ENCODE measurements at places on chromosomes 3 and 15. TPM values are rescaled to one million over a fixed set of nuclear protein-coding genes. Genes with fewer than 3 reads are reported as not detected.

The LRRIQ4 gene
- not detected for total RNA-seq

The MORC1 gene
- total RNA-seq = 0.12 TPM

The GNAT1 gene
- not detected for total RNA-seq

The CADM2 gene
- 0.06 TPM for total RNA-seq

- DNase-seq = no peak
These were observed 194.7 kb downstream of the NEK10 start for GRCh38 chr3:27174530-27174929.

- no peak for DNase-seq
These were observed 1108.3 kb downstream of the TBL1XR1 start for GRCh38 chr3:176088962-176089383.

DNA sequence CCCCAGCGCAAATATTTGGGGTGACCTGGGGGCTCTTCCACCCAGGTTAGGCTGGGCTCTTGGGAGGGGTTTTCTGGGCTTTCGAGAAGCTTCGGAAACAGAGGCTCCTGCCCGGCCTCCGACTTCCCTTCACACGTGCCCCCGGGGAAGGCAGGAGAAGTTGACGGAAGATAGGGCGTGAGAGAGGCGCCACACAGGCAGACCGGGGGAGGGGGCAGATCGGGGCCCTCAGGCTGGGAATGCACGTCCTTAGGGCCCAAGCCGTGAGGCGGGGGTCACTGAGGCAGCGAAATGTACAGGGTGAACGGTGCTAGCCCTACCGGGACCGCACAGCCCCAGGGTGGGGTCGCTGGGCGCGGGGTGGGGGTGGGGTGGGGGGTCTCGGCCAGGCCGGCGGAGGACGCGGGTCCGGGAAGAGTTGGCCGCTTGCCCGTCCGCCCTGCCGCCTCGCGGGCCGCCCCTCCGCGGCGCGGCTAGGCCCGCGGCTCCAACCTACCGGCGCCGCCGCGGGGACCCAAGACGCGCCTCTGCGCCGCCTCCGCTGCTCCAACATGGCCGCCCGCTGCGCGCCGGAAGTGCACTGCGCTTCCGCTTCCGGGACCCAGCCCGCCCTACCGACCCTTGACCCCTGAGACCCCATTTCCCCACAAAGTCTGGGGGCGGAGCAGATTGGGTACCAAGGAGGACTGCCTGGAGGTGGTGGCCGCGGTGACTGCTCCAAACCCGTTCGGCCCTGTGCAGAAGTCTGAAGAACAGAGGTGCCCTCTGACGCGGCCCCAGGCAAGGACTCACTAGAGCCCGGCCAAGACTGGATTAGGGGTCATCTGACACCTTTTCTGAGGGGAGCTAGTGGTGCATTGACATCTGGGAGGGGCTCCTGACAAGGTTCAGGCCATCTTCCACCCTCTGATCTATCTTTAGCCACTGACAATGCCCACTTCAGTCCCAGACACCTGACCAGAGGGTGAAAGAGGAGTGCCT is at the start of gene CCDC71:
CCDC71 (minus strand) TSS at position 561 of the 981 bp plus-strand sequence. CDS start 2,123 bp downstream, outside the sequence.
- DNase-seq = peak; percentile 80

DNA sequence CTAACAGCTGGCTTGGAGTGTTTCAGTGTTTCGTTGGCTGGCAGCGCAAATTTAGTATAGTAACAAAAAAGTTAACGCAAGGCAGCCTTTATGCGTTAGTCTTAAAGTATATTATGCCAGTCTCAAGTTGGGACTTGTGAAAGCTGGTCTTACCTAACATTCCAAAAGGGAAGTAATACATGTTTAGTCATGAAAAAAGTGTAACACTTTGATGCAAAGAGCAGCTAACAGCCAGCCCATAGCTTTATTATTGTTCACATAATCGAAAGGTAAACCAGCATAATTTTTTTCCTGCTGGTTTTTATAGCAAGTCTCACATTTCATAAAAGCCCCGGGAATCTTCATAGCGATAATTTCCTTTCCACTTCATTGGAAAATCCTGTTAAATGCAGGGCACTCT is 2.4 kb upstream of the GPR87 start:
- no peak for DNase-seq

DNA sequence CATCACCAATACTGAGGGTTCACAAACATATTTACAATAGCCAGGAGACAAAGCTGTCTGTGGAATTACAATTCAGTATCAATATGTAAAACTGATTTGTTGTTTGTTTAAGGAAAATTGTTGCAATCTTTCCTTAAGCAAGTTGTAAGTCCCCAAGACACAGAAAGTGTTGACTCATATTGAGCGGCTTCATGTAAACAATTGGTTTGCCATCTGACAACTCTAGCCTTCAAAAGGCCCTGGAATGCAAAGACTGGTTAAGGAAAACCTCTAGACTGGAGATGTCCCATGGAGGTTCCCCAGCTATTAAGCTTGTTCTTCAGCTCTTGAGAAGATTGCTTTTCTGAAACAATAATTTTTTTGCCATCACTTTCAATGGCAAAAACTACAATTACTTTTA is 283.7 kb upstream of the PROK2 start:
- DNase-seq = no peak

GRCh38 chr3:14461748-14462324 is 59.4 kb downstream of the SLC6A6 start:
- DNase-seq = peak; percentile 67

- DNase-seq = no peak
These were observed 282.0 kb upstream of the VEPH1 start for GRCh38 chr3:157785102-157785826.

DNA sequence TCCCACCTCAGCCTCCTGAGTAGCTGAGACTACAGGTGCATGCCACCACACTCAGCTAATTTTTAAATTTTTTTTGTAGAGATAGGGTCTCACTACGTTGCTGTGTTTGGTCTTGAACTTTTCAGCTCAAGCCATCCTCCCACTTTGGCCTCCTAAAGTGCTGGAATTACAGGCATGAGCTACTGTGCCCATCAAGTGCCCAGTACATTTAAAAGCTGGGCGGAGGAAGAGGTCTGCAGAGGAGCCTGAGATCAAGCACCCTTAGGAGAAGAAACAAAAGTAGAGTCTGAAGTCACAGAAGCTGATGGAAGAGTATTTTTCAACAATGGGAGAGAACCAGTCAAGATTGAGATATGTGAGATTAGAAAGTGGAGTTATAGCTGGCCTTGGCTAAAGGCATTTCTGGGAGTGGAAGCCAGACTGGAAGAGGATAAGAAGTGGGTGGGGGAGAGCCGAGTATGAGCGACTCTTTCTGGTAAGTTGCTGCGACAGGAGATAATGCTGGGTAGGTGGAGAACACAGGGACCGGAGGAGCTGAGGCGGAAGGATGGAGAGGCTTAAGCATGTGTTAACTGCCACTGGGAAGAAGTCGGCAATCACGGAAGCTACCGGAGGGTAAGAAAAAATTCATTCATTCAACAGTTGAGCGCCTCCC is 782 bp upstream of the IREB2 start:
- no peak for DNase-seq

- no peak for DNase-seq
These were observed 13.5 kb downstream of the CMTM7 start for GRCh38 chr3:32405155-32405554.

GRCh38 chr15:43514241-43515057 is 3.0 kb upstream of the MAP1A start:
- no peak for DNase-seq

GRCh38 chr3:72258361-72259141 is 473.6 kb upstream of the PROK2 start:
- no peak for DNase-seq

- DNase-seq = peak; percentile 16
These were observed 221.6 kb downstream of the TBC1D2B start for GRCh38 chr15:77855871-77856270.

- DNase-seq = no peak
These were observed 10.3 kb downstream of the RTP1 start for GRCh38 chr3:187207624-187208023.

Measured in right lobe of liver (tissue), 6 donors.